ENCODE measurements at places on chromosomes 2 and 18. TPM values are rescaled to one million over a fixed set of nuclear protein-coding genes. Genes with fewer than 3 reads are reported as not detected.
A peak's percentile ranks its signal among the peaks of the same experiment; 100 is the strongest.

- no peaks in the 10 kb centered on the region for H3K36me3 ChIP-seq
- DNase-seq = no peak
- H3K27ac ChIP-seq = no peak overlapping the region
- H3K27me3 ChIP-seq = no peaks in the 10 kb centered on the region
- H3K4me3 ChIP-seq = no peak overlapping the region
- H3K4me1 ChIP-seq = no peaks in the 10 kb centered on the region
Observed at GRCh38 chr18:55275039-55275901, 312.7 kb downstream of the TCF4 start.

DNA sequence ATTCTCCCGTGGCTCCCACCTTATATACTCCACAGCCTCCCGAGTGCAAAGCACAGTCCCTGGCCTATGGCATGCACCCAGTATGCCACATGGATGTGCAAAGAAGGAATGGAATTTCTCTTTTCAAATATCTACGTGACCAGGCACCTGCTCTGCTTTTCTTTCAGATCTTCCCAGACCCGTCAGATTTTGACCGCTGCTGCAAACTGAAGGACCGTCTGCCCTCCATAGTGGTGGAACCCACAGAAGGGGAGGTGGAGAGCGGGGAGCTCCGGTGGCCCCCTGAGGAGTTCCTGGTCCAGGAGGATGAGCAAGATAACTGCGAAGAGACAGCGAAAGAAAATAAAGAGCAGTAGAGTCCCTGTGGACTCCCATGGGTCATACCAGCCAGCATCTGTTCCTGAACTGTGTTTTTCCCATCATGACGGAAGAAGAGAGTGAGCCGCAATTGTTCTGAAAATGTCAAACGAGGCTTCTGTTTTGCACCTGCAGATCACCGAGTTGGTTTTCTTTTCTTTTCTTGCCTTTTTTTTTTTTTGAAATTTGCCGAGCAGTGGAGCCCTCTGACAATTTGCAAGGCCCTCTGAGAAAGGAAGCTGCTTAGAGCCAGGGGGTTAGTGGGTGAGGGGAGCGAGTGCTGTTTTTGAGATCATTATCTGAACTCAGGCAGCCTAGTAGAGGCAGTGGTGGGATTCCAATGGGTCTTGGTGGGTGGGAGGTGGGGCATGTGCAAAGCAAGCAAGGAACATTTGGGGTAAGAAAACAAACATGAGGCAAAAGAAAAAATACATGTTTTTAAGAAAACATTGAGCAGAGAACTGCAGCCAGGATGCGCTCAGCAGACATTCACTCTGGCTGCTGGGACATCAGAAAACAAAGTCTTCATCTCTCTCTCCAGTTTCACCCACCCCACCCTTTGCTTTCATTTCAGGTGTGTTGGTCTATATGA, 26.2 kb downstream of the LBH start:
- peak overlapping the region; percentile 78 for H3K27ac ChIP-seq
- peak overlapping the region; percentile 64 for H3K4me3 ChIP-seq
- H3K4me1 ChIP-seq = peaks cover 80% of the 10 kb centered on the region
- DNase-seq = peak; percentile 67

GRCh38 chr2:142840436-142840835, 37.0 kb upstream of the KYNU start:
- no peaks in the 10 kb centered on the region for H3K4me1 ChIP-seq
- H3K36me3 ChIP-seq = no peaks in the 10 kb centered on the region
- H3K27me3 ChIP-seq = no peaks in the 10 kb centered on the region
- no peak overlapping the region for H3K4me3 ChIP-seq

- H3K4me1 ChIP-seq = peaks cover 41% of the 10 kb centered on the region
- DNase-seq = peak; percentile 62
- peak overlapping the region; percentile 73 for H3K4me3 ChIP-seq
- H3K27me3 ChIP-seq = no peaks in the 10 kb centered on the region
- H3K27ac ChIP-seq = peak overlapping the region; percentile 69
- H3K36me3 ChIP-seq = no peaks in the 10 kb centered on the region
Observed at GRCh38 chr2:96815326-96816126, 542 bp upstream of the CNNM3 start.

GRCh38 chr2:235677276-235677788, 183.5 kb downstream of the AGAP1 start:
- no peaks in the 10 kb centered on the region for H3K4me1 ChIP-seq
- no peak overlapping the region for H3K4me3 ChIP-seq
- DNase-seq = no peak
- no peaks in the 10 kb centered on the region for H3K36me3 ChIP-seq

DNA sequence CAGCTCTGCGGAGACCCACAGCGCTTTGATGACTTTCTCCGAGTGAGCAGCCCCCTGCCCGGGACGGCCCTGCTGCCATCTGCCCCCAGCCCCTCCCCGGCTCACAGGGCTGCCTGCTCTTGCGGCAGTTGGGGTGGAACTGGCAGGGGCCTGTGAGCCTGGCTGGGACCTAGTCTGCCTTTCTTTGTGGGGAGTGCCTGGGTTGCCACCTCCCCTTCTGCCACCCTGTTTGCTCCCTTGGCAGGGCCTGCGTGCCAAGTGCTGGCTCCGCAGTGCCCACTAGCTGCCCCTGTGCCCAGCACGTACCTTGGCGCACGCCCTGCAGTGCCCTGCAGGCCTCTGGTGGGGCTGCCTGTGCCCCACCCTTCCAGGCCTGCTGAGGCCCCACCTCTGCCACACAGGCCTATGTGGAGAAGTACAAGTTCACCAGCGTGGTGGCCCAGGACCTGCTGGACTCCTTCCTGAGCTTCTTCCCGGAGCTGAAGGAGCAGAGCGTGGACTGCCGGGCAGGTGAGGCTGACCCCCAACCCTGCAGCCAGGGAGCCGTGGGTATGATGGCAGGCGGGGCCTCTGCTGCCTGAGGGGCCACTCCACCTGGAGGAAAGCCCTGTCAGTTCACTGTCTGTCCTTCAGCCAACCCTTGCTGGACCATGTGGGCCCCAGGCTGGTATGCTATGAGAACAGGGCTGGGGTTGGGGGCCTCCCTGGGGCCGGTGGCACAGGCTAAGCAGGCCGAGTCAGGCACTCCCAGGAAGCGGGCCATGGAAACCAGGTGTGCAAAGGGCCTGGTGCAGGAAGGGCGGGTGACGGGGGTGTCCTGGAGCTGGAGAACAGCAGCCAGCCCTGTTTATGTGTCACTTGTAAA, 7.0 kb downstream of the RNPEPL1 start:
- H3K4me1 ChIP-seq = peaks cover 44% of the 10 kb centered on the region
- no peak for DNase-seq
- H3K27me3 ChIP-seq = no peaks in the 10 kb centered on the region
- H3K27ac ChIP-seq = no peak overlapping the region

GRCh38 chr18:58363767-58364540, 264.9 kb downstream of the ALPK2 start:
- H3K36me3 ChIP-seq = no peaks in the 10 kb centered on the region
- no peak overlapping the region for H3K4me3 ChIP-seq
- DNase-seq = no peak
- H3K4me1 ChIP-seq = no peaks in the 10 kb centered on the region

DNA sequence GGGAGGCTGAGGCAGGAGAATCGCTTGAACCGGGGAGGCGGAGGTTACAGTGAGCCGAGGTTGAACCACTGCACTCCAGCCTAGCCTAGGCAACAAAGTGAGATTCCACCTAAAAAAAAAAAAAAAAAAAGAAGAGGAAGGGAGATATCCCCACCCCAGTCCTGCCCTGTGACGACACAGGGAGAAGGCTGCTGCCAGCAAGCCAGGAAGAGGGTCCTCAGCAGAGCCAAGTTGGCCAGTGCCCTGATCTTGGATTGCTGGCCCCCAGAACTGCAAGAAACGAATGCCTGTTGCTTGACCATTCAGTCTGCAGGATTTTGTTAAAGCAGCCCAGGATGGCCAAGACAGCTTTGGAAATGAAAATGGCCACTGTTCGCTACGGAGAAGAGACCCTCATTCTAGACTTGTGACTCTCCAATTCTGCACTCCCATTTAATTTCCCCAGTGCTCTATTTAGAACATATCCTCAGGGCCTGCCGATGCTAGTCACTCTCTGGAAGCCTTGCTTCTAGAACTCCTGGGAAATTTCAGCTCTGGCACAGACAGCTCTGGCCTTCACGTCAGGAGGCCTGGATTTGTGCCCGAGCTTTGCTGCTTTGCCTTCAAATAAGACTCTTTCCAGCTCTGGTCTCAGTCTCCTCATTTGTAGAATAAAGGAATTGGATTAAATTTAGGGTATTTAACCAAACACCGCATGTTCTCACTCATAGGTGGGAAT, 15.7 kb upstream of the AMMECR1L start:
- peaks cover 2% of the 10 kb centered on the region for H3K27me3 ChIP-seq
- H3K4me1 ChIP-seq = no peaks in the 10 kb centered on the region
- DNase-seq = no peak
- H3K4me3 ChIP-seq = no peak overlapping the region

- H3K36me3 ChIP-seq = no peaks in the 10 kb centered on the region
- no peaks in the 10 kb centered on the region for H3K27me3 ChIP-seq
- no peaks in the 10 kb centered on the region for H3K4me1 ChIP-seq
- H3K4me3 ChIP-seq = no peak overlapping the region
Observed at GRCh38 chr2:199315299-199316179, 142.2 kb downstream of the SATB2 start.

DNA sequence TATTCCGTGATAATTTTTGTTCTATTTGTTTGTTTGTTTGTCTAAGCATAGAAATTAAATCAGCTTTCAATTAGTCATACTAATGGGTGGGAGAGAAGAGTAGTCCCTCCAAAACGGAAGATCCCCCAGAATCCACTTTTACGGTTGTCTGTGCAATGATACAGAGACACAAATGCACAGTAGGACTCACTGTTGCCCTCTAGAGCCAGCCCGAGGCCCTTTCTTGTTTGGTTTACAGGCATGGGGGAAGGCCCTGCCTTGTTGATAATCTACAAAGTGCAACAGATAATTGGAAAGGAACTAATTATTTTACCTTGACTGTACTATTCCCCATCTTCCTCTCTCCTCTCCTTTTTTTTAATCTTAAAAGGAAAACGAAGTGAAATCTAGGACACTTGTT, 121.1 kb downstream of the ACOXL start:
- peaks cover 38% of the 10 kb centered on the region for H3K4me1 ChIP-seq
- no peaks in the 10 kb centered on the region for H3K27me3 ChIP-seq
- no peak overlapping the region for H3K4me3 ChIP-seq
- H3K36me3 ChIP-seq = no peaks in the 10 kb centered on the region

DNA sequence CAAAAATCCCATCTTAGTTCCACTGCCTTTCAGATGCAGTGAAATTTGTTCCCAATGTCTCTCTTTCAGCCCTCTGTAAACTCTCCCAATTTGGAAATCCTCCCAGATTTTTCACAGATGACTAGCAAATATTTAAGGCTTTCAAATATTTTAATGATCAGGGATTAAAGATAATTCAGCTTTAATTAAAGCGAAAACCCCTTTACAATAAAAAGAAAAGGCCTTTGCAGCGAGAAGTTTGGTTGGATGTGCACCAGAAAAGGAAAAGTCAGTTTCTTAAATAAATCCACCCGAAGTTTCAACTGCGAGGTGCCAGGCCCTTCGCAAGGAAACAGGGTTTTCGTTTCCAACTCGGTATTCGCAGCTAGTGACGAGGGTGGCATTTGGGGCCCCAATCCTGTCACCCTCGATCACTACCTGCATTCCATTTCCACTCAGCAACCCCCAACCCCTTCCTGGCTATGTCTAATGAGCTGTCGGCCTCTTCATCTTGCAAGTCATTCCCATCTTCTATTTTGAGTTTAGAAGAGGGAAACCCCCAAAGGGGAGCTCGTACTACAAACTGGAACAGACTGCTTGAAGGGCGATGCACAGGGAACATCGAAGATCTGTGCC, 1.5 kb downstream of the RAX start:
- H3K36me3 ChIP-seq = no peaks in the 10 kb centered on the region
- no peak for DNase-seq
- no peak overlapping the region for H3K27ac ChIP-seq
- H3K4me3 ChIP-seq = no peak overlapping the region
- H3K4me1 ChIP-seq = peaks cover 28% of the 10 kb centered on the region

- H3K4me1 ChIP-seq = peaks cover 6% of the 10 kb centered on the region
- no peak overlapping the region for H3K27ac ChIP-seq
- DNase-seq = no peak
Observed at GRCh38 chr2:231920366-231920765, 5.8 kb downstream of the NPPC start.

DNA sequence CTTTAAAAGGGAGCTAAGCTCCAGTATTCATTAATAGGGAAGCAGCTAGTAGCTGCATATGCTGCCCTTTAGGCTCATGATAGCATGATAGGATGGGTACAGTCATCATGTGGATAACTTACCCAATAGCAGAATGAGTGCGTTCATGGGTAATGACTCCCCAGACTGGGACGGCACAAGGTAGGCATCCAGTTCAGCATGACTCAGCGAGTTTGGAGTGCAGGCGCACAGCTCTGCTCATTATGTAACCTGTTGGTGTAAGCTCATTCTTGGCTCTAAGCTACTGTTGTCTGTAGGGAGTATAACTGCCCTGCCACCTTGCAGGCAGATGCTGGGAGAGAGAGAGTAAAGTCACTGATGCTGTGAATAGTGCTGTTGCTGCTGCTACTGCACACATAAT, 209.2 kb upstream of the SYT4 start:
- no peaks in the 10 kb centered on the region for H3K27me3 ChIP-seq
- H3K4me3 ChIP-seq = no peak overlapping the region
- no peaks in the 10 kb centered on the region for H3K36me3 ChIP-seq
- no peaks in the 10 kb centered on the region for H3K4me1 ChIP-seq
- no peak overlapping the region for H3K27ac ChIP-seq

DNA sequence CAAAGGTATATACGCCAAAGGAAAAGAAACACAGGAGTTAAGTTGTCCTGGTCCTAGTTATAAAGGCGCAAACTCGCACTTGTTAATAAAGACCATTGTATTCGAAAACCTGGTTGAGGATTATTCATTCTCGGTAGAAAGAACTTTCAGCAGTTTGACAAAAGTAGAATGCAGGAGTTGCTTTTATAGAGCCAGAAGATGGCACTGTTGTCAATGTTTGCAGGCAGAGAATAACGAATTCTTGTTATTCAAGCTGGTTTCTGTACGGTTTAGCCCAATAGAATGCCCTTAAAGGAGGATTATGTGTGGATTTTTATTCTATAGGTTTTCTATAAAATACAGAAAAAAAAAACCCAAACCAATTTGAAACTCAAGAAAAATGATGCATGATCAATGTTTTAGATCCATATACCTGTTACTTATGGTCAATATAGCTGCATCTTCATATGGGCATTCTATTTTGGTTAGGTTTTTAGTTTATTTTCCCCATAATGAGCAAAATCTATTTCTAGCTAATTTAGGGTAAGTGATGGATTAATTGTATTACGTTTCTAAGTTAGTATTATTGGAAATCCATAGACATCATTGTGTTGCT, 510.3 kb downstream of the PLCL1 start:
- no peak overlapping the region for H3K27ac ChIP-seq
- peaks cover 26% of the 10 kb centered on the region for H3K27me3 ChIP-seq
- no peaks in the 10 kb centered on the region for H3K36me3 ChIP-seq

GRCh38 chr18:8142131-8142711, 467.0 kb upstream of the RAB12 start:
- no peaks in the 10 kb centered on the region for H3K4me1 ChIP-seq
- H3K27me3 ChIP-seq = no peaks in the 10 kb centered on the region
- H3K27ac ChIP-seq = no peak overlapping the region
- DNase-seq = no peak
- no peaks in the 10 kb centered on the region for H3K36me3 ChIP-seq
- no peak overlapping the region for H3K4me3 ChIP-seq

Gene OSBPL6
- not detected for total RNA-seq

Gene CREG2
- total RNA-seq = 2.2 TPM

Gene SLC8A1
- not detected for total RNA-seq

Gene SLC9A2
- not detected for total RNA-seq

Gene GALNT13
- not detected for total RNA-seq

Gene GULP1
- not detected for total RNA-seq

Gene CCBE1
- total RNA-seq = not detected

Gene SAG
- 1.7 TPM for total RNA-seq

Gene LYPD6
- not detected for total RNA-seq

Gene ST6GAL2
- 0.74 TPM for total RNA-seq

Gene ANO7
- 0.17 TPM for total RNA-seq

Gene KCTD18
- total RNA-seq = 18.2 TPM
